Activated CD8-positive, alpha-beta memory T cell treated with anti-CD3 and anti-CD28 coated beads for 24 hours (primary cell): ENCODE measurements at places on chromosomes 4 and X.

DNA sequence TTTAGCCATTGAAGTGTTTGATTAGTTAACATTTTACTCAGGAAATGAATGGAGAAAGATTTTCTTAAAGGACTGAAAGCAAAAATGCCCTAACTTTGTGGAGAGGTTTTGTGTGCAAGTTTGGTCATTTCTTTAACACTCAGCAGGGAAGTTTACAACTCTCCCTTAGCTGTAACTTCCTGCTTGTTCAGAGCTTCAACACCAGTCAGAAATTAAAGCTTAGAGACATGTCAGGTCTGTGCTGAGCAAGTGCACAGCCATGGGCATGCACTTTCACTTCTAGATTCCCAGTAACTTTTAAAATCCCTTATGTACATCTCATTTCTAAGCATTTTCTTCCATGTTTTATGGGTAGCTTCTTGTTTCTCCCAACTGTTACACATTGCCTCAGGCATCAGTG, 326.0 kb downstream of the ACTRT1 start:
- no peak for DNase-seq

- no peak for DNase-seq
Measured at GRCh38 chr4:105240037-105240436, 93.4 kb downstream of the TET2 start.

- no peak for DNase-seq
Measured at GRCh38 chrX:124190440-124190839, 142.0 kb upstream of the TEX13D start.

- DNase-seq = no peak
Measured at GRCh38 chr4:39024311-39024865, 7.8 kb downstream of the TMEM156 start.

DNA sequence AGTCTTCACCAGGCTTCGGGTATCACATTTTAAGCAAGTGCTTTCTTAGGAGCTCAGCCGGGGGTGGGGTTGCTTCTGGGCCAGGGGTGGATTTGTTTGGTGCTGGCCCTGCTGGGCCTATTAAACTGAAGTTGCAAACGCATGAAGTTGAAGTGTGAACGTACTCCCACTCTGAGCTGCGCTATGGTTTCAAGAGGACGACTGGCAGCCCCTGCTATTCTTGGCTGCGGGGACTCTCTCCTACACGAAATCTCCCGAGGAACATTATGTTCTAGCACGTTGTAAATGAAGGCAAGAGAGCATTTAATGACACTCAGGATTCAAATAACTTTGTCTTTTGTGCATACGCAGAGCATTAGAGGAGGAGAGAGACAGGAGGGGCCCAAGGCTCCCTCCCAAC, 401.3 kb upstream of the BOD1L1 start:
- DNase-seq = no peak

GRCh38 chr4:140904904-140905303, 148.7 kb upstream of the TBC1D9 start:
- no peak for DNase-seq

GRCh38 chr4:60463857-60464502, 736.1 kb upstream of the ADGRL3 start:
- no peak for DNase-seq

DNA sequence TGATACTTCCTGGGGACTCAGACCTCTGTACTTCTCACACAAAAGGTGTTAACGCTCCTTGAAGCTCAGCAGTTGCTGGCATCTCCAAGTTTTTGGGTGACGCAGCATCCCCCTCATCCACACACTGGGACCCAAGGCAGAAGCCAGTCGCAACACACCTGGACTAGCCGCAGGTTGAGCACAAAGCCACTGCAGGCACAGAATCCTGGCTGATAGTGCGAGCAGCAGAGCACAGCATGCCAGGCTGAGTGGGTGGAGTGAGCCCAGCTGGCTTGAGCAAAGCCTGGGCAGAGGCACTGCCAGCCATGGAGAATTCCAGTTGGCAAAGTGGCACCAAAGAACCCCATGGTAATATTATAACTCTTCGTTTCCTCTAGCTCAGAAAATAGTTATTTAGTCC, 873.2 kb upstream of the NDST4 start:
- no peak for DNase-seq

DNA sequence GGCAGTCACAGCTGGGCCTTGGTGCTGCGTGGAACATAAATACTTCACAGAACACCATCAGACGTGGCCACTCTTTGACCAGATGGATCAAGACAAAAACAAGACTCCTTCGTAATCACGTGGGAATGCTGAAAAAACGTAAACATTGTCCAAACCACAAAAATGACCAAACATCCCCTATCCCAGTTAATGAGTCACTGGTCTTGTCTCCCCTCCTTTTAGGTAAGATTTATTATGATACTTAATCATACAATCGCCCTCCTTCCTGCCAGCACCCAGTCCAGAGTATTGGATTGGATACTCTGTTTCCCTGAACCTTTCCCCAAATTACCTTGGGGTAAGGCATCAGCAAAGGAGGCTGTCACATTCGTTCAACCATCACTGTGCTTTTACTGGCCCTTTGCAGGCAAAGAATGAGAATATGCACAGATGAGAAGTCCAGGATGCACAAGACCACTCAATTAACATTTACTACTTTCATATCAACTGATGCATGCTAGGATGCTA, 601 bp upstream of the TCEANC start:
- no peak for DNase-seq

DNA sequence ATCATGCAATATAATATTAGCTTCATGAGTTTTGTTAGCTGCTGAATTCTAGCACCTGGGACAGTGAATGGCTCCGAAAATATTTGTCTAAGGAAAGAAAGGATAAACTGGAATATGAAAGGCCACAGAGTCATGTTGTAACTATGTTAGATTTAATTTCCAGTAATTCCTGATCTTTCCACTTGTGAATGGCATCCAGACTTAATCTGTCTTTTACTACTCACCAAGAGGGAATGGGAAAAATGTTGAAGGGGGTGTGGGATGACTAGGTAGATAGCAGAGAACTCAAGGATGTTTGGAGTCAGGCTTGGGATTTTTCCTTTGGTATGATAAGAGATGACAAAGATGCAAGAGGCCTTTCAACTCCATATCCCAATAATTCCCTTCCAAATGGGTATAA, 9.4 kb downstream of the ADH6 start:
- DNase-seq = no peak

DNA sequence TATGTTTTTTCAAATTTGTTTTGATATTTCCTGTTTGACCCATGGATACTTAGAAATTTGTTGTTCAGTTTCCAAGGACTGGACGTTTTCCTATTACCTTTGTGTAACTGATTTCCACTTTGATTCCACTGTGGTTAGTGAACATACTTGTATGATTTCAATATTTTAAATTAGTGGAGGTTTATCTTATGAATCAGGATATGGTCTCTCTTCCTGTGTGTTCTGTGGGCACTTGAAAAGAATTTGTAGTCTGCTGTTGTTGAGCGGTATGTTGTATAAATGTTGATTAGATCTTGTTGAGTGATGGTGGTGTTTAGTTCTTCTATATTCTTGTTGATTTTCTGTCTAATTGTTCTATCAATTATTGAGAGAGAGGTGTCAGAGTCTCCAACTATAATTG, 21.2 kb upstream of the LAMTOR3 start:
- DNase-seq = no peak

GRCh38 chrX:53571494-53571893, 115.0 kb downstream of the HUWE1 start:
- no peak for DNase-seq

DNA sequence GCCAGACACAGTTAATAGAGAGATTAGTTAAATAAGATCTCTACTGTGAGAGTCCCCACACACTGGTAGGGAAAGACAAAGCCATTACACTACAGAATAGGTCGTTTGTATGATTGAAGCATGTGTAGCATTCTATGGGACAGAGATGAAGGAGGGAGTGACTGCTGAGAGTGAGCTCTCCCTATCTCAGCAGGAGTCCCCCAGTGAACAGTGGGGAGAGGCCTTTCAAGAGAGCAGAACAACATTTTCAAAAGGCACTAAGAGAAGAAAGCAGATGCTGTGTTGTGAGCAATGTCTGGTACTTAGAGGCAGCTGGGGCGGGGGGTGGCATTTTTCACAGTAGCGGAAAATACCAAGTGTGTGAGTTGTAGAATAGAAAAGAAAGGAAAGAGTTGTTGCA, 413.6 kb downstream of the AFF2 start:
- DNase-seq = no peak

- no peak for DNase-seq
Measured at GRCh38 chrX:108875548-108875947, 139.2 kb upstream of the IRS4 start.

- DNase-seq = no peak
Measured at GRCh38 chr4:156146571-156146970, 192.9 kb upstream of the CTSO start.

- no peak for DNase-seq
Measured at GRCh38 chr4:185565696-185566095, 30.4 kb upstream of the PDLIM3 start.

DNA sequence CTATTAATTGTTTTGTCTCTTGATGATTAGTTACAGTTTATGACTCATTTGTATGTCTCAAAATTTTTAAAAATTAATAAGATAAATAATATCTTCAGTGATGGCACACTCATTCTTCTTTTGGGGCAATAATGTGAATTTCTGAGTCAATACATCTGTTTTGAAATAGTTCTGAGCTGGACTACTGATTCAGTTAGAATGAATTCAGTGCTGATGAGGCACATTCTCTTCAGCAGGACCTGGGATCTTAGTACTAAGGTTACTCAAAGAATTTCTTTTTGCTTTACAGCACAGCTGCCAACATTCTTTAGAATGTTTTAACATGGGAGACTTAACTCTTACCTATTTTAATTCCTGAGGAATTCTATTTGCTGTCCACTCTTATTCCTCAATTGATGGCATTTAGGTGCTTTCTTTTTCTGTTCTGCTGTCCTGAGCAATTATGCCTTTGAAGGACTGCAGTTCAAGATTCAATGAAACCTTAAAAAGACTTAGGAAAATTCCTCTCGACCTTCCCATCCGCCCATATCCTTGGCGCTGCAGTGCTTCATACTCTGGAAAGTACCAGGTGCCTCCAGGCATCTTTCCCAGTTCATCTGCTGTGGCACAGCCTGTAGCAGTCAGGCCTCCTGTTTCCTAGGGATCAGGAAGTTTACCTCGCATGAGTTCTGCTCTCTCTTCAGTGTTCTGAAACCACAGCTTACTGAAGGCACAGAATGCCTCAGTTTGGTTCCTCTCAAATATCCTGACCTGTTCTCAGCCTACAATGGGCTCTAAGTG, 213.7 kb downstream of the FSTL5 start:
- DNase-seq = no peak

- DNase-seq = no peak
Measured at GRCh38 chr4:157076578-157076947, 613 bp downstream of the GLRB start.

- no peak for DNase-seq
Measured at GRCh38 chr4:28391877-28392276, 1531.2 kb downstream of the STIM2 start.

- DNase-seq = no peak
Measured at GRCh38 chr4:130249002-130249401, 1153.0 kb downstream of the C4orf33 start.

GRCh38 chrX:107507093-107507743, 57.8 kb downstream of the FRMPD3 start:
- no peak for DNase-seq

DNA sequence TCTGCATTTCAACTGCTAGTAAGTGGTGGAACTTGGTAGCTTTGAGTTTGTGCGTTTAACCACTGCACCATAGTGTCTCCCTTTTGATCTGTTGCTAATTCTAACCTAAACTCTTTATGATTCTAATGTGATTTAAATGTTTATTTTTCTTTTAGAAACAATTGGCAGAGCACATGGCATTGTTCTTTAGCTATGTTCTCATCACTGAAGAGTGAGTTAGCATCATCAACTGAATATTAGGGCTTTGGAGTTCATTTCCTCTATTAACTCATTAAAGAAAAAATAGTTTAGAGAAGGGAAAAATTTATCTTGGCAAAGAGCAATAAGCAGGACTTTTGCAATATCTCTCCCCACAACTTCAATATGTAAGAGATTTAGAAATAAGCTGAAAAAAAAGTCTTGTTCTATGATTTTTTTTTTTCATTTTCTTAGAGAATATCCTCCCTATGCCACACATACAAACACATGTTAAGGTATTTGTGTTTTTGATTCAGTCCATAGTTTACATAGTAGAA, 25.7 kb downstream of the CPEB2 start:
- no peak for DNase-seq

- no peak for DNase-seq
Measured at GRCh38 chr4:24394041-24394440, 190.3 kb downstream of the DHX15 start.

GRCh38 chr4:143084566-143084965, 100.2 kb upstream of the USP38 start:
- DNase-seq = no peak

GRCh38 chrX:153884136-153884535, 1.8 kb downstream of the L1CAM start:
- DNase-seq = no peak

GRCh38 chrX:72130762-72131250, 909 bp downstream of the RTL5 start:
- peak; percentile 52 for DNase-seq

GRCh38 chr4:76802236-76803021, 95.5 kb downstream of the SOWAHB start:
- DNase-seq = no peak

DNA sequence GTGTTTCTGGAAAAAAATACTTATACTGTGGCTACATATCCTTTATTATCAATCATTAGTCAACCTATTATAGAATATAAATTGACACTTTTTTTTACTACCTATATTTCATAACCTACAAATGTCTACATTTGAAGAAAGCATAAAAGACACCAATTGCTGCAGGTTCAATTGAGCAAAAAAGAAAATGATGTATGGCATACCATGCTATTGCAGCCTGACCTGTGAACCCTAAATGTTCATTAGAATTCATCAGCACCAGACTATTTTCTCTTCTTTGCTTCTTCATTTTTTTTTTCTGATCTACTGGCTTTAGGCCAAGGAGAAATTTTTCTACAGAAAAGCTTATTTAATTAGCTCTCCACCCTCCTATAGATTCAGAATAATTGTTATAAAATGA, 1628.2 kb upstream of the IGFBP7 start:
- no peak for DNase-seq

DNA sequence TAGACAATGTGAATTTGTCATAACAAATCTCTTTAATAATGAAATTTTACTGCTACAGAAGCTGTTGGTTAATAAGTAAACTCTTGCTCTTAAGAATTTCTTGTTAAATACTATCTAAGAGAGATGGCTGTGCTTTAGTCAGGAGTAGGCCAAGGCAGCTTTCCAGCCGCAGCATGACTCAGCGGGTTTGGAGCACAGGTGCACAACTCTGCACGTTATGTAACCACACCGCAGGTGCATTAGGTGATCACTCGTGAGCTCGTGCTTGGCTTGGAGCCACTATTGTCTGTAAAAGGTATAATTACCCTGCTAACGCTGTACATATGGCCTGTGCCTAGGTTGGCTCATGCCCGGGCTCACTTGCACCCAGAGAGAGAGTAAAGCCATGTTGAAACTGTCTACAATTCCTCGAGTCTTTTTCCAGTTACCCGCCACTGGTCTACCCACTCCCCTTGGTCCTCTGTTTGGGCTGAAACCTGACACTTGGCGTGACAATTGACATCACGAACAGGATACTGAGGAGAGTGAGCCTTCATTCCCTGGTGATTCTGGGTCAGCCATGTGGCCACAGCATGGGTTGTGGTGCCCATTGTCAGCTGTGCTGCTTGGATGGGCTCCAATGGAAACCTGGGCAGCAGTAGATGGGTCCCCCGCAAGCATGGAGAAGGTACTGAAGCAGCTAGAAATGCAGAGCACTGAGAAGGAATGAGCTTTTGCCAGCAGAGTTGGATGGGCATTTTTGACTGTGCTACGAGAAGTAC, 18.4 kb upstream of the ANAPC4 start:
- no peak for DNase-seq

GRCh38 chr4:17187003-17187402, 288.6 kb upstream of the LDB2 start:
- no peak for DNase-seq
